ENCODE measurements at places on chromosomes 6 and 20.

DNA sequence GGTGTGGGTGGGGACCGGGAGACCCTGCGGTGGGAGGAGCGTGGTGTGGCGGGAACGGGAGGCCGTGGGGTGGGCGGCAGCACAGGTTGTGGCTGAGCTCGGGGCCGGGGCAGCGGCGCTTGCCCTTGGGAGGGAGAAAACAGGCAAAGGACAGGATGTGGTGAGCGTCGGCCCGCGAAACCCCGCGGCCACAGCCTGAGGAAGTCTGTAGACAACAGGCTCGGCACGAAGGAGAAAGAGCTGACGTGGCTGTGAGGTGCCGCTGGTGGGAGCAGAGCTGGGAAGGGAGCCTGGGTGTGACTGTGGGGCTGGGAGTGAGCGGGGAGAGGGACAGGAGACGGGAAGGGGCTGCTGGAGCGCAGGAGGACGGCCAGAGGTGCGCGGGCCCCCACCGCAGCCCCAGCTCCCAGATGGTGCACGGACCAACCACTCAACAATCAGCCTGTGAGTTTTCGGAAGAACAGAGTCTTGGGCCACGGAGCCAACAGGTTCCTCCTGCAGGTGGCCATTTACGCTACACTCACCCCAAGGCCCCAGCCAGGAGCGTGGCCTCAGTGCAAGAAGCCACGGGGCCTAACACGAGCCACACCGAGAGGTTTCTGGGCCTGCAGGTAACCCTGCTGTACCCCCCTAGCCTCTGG lies 202.8 kb downstream of the DLL1 start:
- no peak for DNase-seq

- DNase-seq = no peak
These were observed 16.1 kb downstream of the SMOC2 start for GRCh38 chr6:168456907-168457652.

GRCh38 chr6:18160911-18161310 lies 5.7 kb downstream of the KDM1B start:
- DNase-seq = no peak

GRCh38 chr6:137715589-137716045 lies 151.4 kb upstream of the TNFAIP3 start:
- no peak for DNase-seq

- DNase-seq = no peak
These were observed 291.8 kb downstream of the FOXC1 start for GRCh38 chr6:1901556-1901955.

DNA sequence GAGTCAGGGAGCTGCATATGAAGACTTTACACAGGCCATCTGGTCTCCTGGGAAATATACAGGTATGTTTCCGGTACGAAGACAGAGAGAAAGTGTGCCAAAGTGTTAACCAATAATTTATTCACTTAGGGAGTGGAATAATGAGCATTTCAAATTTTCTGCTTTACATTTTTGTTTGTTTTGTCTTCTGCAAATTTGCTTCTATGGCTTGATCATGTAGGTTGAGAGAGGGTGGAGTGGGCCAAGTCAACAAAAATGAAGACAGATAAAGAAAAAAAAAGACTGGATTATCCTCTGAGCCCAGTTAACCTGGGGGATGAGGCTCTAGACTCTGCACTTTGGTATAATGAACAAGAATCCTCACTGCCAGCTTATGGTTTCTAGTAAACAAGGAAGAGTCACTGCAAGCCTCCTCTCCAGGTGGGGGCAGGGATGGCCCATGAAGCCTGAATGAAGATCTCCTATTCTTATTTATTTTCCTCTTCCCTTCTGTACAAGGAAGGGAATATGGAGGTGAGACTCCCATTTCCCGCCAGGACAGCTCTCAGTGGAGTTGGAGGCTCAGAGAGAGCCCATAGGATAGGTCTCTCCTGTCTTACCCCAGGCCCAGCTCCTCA lies 37.7 kb downstream of the KCNK17 start:
- DNase-seq = no peak

GRCh38 chr20:1209447-1210387 lies 6.5 kb downstream of the C20orf202 start:
- no peak for DNase-seq

- DNase-seq = no peak
These were observed 2.0 kb upstream of the ZNFX1 start for GRCh38 chr20:49279677-49280462.

GRCh38 chr6:30881392-30882203 lies 2.7 kb upstream of the DDR1 start:
- DNase-seq = no peak

- no peak for DNase-seq
These were observed 34.5 kb upstream of the HBS1L start for GRCh38 chr6:135088818-135089809.

DNA sequence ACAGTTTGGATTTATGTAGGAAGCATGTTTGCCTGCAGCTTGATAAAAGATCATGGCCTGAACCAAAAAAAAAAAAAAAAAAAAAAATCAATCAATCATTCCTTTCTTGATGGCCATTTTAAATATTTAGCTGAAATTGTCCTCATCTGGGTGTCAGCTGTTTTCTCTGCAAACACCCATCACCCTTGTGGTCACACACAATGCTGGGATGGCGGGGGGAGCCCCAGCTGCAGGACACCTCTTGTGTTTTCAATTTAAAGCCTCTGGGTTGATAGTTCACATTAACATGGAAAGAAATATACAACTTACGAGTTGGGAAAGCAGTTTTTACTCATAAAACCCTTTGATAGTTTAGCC lies 160.4 kb downstream of the ZFP64 start:
- DNase-seq = no peak

DNA sequence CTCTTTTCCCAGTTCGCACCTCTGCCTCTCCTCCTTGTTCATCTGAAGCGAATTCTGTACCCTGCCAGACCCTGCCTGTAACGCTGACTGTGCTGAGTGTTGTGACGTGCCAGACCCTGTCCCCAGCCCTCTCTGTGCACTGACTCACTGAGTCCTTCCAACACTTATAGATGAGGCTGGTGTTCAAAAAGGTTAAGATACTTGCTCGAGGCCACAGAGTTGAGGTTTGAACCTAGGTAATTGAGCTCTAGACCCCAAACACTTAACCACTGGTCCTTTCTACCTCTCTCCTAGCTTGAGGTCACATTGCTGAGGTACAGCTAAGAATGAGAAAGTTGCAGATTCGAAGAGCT lies 45.7 kb upstream of the NEDD9 start:
- DNase-seq = no peak

DNA sequence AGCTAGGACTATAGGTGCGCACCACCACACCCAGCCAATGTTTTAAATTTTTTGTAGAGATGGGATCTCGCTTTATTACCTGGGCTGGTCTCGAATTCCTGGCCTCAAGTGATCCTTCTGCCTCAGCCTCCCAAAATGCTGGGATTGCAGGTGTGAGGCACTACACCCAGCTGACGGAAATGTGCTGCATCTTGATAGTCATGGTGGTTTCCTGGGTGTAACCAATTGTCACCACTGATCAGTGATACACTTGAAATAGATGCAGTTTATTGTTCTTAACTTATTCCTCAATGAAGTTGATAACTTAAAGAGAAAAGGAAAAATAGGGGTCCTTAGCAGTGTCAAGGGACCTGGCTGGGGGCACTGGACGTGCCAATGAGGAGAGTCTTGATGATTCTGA lies 92.4 kb downstream of the PPP1R14C start:
- DNase-seq = no peak

DNA sequence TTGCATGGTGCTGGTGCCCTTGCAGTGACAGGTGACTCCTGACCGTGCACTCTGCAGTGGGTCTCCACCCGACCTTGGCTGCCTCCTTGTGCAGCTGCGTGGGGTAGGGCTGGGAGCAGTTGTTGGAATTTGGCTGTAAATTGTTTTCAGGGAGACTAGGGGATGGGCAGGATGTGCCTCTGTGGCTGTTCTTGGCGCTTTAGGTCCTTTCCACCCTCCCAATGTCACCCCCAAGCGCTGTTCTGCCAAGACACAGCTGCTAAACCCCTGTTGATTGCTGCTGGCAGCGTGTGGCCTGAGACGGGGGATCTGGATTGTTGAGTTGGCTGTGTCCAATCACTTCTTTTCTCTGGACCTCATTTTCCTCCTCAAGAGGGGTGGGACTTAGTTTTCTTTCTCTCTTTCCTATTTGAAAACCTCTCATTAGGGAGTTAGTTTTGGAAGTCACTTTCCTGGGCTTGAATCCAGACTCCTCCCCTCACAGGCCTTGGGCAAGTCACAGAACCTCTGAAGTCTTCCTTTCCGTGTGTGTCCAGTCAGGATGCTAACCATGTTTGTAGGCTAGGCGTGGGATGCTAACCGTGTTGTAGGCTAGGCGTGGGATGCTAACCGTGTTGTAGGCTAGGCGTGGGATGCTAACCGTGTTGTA lies 8.5 kb downstream of the IGF2R start:
- no peak for DNase-seq
